GM23248 (cell line): ENCODE measurements at places on chromosomes 16 and 17. TPM values are rescaled to one million over a fixed set of nuclear protein-coding genes. Genes with fewer than 3 reads are reported as not detected.

GGT6 gene
- not detected in 2 replicates for total RNA-seq

WNT9B gene
- not detected in 2 replicates for total RNA-seq

SLC5A11 gene
- total RNA-seq, result not detected in 2 replicates

OSGIN1 gene
- 0.63 and 1.1 TPM in 2 replicates for total RNA-seq

TBC1D3H gene
- total RNA-seq, result not detected in 2 replicates

CACNG3 gene
- total RNA-seq, result not detected in 2 replicates

PRKCA gene
- 25.5 and 28.5 TPM in 2 replicates for total RNA-seq

HYDIN gene
- total RNA-seq, result 0.54 TPM in 1 of 2 replicates, not detected in the other

PIK3R5 gene
- total RNA-seq, result 0.11 TPM in 1 of 2 replicates, not detected in the other

LDHD gene
- 0.38 and 0.65 TPM in 2 replicates for total RNA-seq

PRR29 gene
- total RNA-seq, result not detected in 2 replicates

DNA sequence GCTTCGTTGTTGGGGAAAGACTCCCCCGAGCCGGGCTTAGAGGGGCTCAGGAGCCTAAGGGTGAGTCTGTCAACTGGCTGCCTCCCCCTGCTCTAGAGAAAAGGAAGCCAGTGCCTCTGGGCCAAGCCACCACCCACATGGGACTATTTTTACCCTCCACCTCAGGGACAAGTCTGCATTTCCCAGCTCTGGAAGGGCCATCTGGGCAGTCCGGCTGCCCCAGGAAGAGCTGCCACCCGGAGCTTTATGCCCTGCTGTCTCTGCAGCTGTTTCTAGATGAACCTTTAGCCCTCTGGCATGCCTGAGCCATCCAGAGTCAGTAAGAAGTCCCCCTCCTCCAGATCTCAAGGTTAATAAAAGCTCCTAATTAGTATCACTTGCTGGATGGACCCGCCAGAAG lies 5.3 kb upstream of the RPRML start:
- DNase-seq, result no peak

- DNase-seq, result peak; percentile 82
These were observed 21.9 kb upstream of the EIF1 start for GRCh38 chr17:41666708-41667279.

DNA sequence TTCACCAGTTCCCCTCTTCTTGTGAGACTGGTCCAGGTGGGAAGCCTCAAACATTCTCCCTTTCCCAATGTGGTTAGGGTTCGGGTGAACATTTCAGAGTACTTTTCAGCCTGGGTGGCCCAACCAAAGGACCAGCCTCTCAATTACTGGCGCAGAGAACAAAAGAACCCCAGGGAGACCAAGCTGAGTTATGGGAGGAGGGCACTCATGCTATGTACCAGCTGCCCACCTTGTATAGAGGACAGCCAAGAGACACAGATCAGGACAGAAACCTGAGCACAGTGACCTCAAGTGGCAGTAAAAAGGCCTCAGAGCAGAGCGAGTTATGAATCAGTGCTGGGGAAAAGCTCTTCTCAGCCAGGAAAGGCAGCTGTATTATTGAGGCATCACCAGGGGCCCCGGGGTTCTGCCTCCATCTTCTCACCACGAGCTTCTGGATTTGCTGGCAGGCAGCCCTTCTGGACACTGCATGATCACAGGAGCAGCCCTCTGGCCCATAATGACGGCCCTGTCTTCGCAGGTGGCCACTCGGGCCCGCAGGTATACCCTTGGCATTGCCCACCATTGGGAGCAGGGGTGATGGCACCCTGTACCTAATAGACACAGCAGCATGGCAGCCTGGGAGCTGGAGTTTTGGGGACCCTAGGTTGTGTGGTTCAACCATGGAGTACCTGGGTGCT lies 3.8 kb downstream of the G6PC3 start:
- peak; percentile 34 for DNase-seq

DNA sequence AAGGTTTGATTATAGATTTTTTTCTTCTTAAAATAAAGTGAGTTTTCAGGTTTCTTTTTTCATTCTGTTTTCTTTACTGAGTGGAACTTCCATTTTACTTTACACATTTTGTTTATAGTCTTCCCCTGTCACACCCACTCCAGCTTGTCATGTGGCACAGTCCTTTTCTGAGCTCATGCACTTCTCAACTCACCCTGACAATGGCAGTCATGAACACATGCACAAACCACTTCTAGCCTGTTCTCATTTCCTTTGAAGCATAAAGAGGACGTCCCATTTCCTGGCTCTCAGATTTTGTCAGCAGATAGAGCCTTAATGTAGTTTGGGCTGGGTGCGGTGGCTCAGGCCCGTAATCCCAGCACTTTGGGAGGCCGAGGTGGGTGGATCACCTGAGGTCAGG lies 168.0 kb downstream of the AHSP start:
- no peak for DNase-seq

GRCh38 chr16:17357307-17358062 lies 113.3 kb downstream of the XYLT1 start:
- no peak for DNase-seq

DNA sequence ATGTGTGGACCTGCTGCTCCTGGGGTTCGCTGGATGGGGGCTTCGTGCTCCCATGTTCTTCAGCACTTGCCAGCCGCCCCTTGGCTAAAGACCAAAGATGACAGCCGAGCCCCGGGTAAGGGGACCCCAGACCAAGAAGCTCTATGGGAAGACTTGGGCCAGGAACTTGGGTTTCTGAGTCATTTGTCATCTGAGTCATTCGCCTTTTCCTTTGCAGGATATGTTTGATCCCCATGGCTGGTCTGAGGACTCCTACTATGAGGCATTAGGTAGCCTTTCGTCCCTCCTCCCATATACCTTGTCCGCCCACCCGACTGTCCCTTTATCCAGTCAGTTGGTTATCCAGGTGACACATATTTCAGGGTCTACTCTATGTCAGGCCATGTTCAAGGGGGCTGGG lies 17.7 kb upstream of the ITGB4 start:
- DNase-seq, result peak; percentile 40

DNA sequence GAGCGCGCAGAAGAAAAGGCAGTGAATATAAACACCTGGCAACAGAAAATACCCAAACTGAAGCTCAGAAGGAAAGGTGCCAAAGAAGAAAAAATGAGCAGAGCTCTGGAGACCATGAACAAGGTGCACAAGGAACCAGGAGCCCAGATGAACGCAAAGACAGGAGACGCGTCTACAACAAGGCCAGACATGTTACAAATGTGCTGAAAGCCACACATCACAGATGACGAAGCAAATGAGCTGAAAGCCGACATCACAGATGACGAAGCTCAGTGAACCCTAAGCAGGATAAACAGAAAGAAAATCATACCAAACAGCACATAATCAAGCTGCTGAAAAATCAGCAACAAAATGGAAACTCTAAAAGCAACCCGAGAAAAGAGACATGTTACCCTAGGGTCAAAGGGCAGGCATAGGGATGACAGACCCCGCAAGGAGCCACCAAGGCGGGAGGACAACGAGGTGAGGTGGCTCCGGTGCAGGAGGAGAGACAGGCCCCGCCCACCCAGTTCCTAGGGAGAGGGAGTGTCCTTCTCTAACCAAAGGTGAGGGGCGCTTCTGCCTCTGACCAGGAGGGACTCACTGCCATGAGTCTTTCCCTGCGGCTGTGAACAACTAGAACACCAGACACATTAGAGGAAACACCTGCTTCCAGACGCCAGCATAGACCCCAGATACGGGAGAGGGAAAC lies 39.1 kb downstream of the CCDC57 start:
- DNase-seq, result no peak

- peak; percentile 72 for DNase-seq
These were observed 12.3 kb downstream of the ALOXE3 start for GRCh38 chr17:8105957-8106398.

- no peak for DNase-seq
These were observed 1384.2 kb downstream of the CDH11 start for GRCh38 chr16:63737633-63738032.

DNA sequence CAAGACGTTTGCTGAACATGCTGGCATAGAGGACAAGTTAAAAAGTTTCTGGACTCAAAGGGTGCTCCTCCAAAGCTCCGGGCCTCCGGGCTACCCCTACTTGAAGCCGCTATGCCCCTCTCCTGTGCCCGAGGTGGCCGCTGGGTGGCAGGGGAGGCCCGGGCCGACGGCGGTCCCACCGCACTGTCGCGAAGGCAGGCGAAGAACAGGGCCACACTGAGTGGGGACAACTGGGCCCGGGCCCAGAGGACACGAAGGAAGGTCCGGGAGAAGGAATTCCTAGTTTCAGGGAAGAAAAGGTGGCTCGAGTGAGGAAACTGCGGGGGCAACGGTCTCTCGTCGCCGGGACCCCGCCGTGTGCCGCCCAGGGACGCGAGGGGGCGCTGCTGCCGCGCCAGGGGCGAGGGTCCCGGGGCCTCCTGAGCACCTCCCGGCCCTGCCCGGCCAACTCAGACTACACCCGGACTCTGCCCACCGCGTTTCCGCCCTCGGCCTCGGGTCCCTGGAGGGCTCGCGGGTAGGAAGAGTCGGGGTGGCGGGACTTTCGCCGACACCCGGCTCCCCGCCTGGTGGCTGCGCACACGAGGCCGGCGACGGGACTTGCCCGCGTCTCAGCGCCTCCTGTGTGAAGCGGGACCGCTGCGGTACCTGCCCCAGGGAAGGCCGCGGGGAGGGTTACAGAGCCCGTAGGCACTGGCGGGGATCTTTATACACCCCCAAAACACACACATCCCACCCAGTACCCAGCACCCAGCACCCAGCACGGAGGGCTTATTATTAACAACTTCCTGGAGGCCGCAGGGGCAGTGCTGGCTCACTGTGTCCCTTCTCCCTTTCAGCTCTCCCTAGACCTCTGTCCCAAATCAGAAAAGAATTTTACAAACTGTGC lies 772 bp upstream of the CHCT1 start:
- DNase-seq, result peak; percentile 76

DNA sequence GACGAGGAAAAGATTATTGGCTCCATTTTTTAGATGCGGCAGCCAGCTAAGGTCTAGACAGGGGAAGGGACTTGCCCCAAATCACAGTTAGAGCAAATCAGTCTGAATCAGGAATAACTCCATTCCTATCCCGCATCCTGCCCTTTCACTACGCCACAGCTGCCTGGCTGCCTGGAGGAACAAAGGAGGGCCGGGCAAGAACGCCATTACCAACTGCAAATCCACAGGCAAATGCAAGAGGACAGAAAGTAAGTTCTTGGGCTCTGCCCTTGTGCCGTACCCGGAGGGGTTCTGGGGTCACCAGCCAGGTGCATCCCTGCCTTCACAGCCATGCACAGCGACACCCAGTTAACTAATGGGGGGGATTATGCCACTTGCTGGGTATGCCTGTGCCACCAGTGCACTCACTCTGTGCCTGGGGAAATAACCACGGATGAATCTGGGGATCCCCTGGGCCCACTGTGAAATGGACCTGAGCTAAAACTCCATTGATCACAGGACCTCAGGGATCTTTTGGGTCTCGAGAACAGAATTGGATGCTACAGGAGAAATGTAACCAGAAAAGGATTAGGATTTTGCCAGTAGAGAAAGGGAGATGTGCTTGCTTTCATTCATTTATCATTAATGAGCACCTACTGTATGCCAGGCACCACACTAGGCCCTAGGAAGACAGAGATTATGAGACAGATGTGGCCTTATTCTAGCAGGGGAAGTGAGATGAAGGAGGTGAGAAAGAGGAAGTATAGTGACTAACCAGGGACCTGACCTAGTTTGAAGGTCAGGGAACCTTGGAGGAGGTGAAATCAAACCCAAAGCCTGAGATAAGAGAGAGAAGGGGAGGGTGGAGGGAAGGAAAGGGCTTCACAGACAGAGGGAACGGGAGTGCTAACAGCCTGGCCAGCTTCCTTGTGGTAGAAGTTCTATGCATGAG lies 17.7 kb downstream of the BCL7C start:
- peak; percentile 57 for DNase-seq

- DNase-seq, result peak; percentile 40
These were observed 4.9 kb downstream of the POLG2 start for GRCh38 chr17:64491994-64492393.

GRCh38 chr16:85461022-85461813 lies 151.9 kb upstream of the GSE1 start:
- DNase-seq, result peak; percentile 82

GRCh38 chr16:1745181-1745899 lies 26.0 kb downstream of the NME3 start:
- peak; percentile 74 for DNase-seq

GRCh38 chr16:56289416-56289815 lies 98.1 kb downstream of the GNAO1 start:
- no peak for DNase-seq
